ENCODE measurements at places on chromosomes 12 and 14.

DNA sequence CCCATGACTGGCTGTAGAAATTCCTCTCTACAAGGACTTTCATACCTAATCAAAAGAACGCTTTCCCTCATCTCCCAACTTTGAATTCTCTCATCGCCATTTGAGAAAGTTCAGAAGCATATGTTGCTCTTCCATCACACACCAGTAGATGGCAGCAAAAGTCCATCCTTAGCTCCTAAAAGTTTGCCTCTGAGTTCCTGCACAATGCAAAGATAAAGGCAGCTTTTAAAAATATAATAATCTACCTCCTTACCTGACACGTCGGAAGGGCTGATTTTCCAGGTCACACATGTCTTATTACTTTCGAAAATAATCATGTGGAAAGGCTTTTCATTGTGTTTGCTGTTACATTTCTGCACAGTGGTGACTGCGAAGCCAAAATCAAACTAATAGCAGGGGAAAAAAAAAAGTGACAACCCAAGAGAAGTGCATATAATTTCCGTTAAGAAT lies 456.7 kb upstream of the SEL1L start:
- no peak overlapping the region for H3K4me3 ChIP-seq
- H3K4me1 ChIP-seq = no peaks in the 10 kb centered on the region
- H3K27ac ChIP-seq = no peak overlapping the region
- H3K36me3 ChIP-seq = no peaks in the 10 kb centered on the region

DNA sequence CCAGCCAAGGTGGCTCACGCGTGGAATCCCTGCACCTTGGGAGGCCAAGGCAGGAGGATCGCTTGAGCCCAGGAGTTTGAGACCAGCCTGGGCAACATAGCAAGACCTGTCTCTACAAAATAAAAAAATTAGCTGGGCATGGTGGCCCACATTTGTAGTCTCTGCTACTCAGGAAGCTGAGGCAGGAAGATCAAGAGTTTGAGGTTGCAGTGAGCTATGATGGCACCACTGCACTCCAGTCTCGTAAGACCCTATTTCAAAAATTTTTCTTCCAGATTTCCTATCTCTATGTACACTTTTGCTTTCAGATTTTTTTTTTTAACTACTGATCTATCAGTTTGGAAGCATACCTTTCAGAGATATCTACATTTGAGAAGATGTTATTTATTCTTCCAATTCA lies 15.3 kb downstream of the SNX6 start:
- DNase-seq = no peak
- no peak overlapping the region for H3K27ac ChIP-seq
- no peak overlapping the region for H3K4me3 ChIP-seq
- peaks cover 29% of the 10 kb centered on the region for H3K36me3 ChIP-seq

GRCh38 chr12:27064397-27065342 lies 17.7 kb downstream of the C12orf71 start:
- H3K4me1 ChIP-seq = no peaks in the 10 kb centered on the region
- no peaks in the 10 kb centered on the region for H3K27me3 ChIP-seq
- DNase-seq = peak; percentile 24
- no peak overlapping the region for H3K27ac ChIP-seq
- H3K36me3 ChIP-seq = no peaks in the 10 kb centered on the region

DNA sequence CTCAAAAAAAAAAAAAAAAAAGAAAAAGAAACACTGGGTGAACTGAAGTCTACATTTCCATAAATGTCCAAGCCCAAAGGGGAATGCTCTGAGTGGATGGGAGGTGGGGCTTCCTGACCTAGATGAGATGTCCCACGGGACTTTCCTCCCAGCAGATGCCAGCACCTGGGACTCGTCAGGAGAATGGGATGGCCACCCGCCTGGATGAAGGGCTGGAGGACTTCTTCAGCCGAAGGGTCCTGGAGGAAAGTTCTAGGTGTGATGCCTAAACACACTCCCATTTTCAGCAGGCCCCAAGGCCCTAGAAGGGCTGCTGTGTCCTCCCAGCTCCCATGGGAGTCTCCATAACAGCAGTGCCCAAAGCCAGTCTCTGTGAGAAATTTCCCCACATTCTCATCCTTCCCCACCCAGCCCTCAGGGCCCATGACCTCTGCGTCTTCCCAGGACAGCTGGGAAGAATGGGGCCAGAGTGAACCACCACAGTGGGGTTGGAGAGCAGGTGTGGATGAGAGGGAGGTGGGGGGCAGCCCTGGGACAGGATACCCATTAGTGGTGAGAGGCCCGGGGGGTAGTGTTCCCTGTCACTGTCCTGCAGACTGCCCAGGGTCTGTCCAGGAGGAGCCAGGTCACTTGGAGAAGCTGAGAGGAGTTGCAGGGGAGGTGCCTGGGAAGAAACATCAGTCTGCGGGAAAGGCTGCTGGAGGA lies 7.1 kb upstream of the CPNE6 start:
- H3K36me3 ChIP-seq = no peaks in the 10 kb centered on the region
- H3K4me1 ChIP-seq = no peaks in the 10 kb centered on the region
- no peaks in the 10 kb centered on the region for H3K27me3 ChIP-seq
- no peak overlapping the region for H3K27ac ChIP-seq
- no peak for DNase-seq
- H3K4me3 ChIP-seq = no peak overlapping the region

DNA sequence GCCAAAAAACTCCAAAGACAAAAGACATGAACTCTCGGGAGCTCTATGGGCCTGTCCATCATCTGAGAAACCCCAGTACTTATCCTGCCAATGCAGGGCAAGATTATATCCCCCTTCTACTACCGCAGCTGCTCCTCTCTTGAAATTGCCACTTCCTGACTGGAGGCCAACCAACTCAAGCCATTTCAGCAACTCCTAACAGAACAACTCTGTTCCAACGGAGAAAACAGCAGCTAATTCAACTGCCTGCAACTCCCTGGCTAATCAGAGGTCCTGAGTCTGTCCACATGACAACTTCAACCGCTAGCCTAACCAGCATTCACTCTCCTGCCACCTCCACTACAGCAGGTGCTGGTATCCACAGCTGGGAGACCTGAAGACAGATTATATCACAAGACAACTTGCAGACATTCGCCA lies 24.1 kb downstream of the CEP83 start:
- H3K4me3 ChIP-seq = no peak overlapping the region
- no peaks in the 10 kb centered on the region for H3K4me1 ChIP-seq
- no peaks in the 10 kb centered on the region for H3K27me3 ChIP-seq
- H3K36me3 ChIP-seq = no peaks in the 10 kb centered on the region
- H3K27ac ChIP-seq = no peak overlapping the region
- no peak for DNase-seq

DNA sequence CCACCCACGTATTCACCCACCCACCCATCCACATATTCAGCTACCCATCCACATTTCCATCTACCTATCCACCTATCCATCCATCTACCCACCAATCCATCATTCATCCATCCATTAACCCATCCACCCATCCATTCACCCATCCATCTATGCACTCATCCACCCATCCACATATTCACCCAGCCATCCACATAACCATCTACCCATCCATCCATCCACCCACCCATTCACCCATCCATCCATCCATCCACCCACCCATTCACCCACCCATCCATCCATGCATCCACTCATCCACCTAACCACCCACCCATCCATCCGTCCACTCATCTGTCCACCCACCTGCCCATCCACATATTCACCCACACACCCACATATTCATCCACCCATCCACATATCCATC lies 70.5 kb downstream of the LGMN start:
- H3K27ac ChIP-seq = no peak overlapping the region
- H3K4me1 ChIP-seq = no peaks in the 10 kb centered on the region
- no peaks in the 10 kb centered on the region for H3K27me3 ChIP-seq
- no peaks in the 10 kb centered on the region for H3K36me3 ChIP-seq

DNA sequence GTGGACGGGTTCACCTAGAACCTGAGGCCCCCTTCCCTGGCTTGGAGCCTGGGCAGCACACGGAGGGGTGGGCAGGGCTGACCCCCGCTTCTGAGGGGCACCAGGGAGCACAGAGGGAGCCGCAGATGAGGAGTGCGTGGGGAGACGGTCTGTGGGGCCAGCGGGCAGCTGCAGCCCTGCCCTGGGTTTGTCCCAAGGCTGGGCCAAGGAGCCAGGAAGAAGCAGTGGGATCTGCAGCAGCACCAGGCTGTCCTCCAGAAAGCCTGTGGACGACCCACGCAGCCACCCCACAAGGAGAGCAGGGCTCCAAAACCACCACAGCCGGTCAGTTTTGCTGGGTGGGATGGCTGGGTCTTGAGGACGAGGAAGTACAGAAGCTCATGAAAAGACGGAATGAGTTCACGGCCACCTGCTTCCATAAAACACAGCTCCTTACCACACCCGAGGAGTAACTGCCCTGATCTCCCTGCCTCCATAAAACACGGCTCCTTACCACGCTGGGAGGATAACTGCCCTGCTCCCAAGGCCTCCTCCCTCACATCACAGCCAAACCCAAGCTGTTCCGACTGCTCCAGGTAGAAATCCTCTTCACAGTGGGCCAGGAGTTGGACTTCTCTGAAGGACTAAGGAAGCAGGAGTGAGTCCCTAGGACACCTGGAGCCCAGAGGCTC lies 9.9 kb upstream of the GOLGA3 start:
- peak overlapping the region; percentile 12 for H3K27ac ChIP-seq
- H3K36me3 ChIP-seq = peaks cover 28% of the 10 kb centered on the region
- no peak for DNase-seq

- H3K4me1 ChIP-seq = peaks cover 4% of the 10 kb centered on the region
- no peak overlapping the region for H3K4me3 ChIP-seq
- H3K36me3 ChIP-seq = no peaks in the 10 kb centered on the region
- no peak overlapping the region for H3K27ac ChIP-seq
These were observed 40.2 kb downstream of the SPRING1 start for GRCh38 chr12:116697716-116698115.

GRCh38 chr12:101047652-101048051 lies 162.4 kb downstream of the SLC5A8 start:
- no peak overlapping the region for H3K27ac ChIP-seq
- no peaks in the 10 kb centered on the region for H3K36me3 ChIP-seq
- no peak overlapping the region for H3K4me3 ChIP-seq
- H3K27me3 ChIP-seq = no peaks in the 10 kb centered on the region
- H3K4me1 ChIP-seq = peaks cover 43% of the 10 kb centered on the region

DNA sequence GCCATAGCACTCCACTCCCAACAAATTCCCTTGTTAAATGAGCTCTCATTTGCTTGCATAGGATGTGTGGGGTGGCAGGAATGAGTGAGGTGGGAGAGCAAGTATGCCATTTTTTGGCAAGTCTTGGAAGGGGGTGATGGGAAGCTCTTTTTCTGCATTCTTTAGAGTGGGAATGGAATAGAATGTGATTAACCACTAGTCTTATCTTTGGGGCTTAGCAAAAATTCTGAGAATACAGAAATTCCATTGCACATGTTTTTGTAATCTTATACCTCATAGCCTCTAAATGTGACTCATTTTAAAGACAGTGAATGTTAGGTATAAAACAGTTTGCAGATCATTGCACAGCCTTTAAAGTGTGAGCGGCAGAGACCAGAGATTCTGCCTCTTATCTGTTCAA lies 28.4 kb upstream of the NEDD1 start:
- H3K4me1 ChIP-seq = peaks cover 60% of the 10 kb centered on the region
- no peaks in the 10 kb centered on the region for H3K27me3 ChIP-seq
- peak; percentile 62 for DNase-seq

GRCh38 chr12:28021704-28022103 lies 49.2 kb upstream of the PTHLH start:
- no peak overlapping the region for H3K27ac ChIP-seq
- DNase-seq = no peak
- no peaks in the 10 kb centered on the region for H3K36me3 ChIP-seq
- H3K27me3 ChIP-seq = no peaks in the 10 kb centered on the region

Data from GM23248 (cell line).